Activated T-cell treated with anti-CD3 and anti-CD28 coated beads, Interleukin-2, amount 50 U/mL, for 72 hours (primary cell): ENCODE measurements at places on chromosomes 3 and 15. TPM values are rescaled to one million over a fixed set of nuclear protein-coding genes. Genes with fewer than 3 reads are reported as not detected.
A peak's percentile ranks its signal among the peaks of the same experiment; 100 is the strongest.

DNA sequence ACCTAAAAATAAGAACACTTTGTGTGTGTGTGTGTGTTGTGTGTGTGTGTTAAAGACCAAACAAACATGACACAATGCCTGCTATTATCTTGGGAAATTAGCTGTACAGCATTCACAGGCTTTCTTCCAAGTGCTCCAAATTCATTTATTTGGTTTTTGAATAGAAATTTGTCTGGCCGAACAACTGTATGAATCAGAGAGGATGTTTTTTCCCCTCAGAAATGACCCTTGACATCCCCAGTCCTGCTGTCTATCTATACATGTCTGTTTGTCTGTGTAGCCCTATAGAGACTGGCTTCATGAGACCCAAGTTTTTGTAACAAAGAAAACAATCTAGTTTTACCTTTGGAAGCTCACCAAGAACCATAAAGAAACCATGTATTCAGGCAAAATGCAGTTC, 549.8 kb downstream of the NSUN3 start:
- H3K27me3 ChIP-seq: no peaks in the 10 kb centered on the region
- H3K27ac ChIP-seq: no peak overlapping the region
- no peaks in the 10 kb centered on the region for H3K4me1 ChIP-seq

DNA sequence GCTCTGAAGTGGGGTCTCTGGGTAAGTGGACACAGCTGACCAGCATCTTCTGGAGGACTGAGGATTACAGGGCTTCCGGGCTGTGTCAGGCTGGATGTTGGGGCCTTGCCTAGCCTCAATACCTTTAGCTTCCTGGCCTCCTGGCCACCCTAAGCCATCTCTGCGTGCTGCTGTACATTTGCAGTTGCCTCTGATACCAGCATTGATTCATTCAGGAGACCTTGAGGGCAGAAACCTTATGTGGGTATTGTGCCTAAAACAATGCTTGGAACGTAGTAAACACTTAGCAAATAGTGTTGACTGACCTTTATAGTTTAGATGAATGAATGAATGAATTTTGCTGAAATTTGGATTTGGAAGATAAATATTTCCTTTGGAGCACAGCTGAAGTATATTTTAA, 97.0 kb downstream of the FLNB start:
- no peak overlapping the region for H3K27ac ChIP-seq
- H3K4me3 ChIP-seq: no peak overlapping the region

- DNase-seq: no peak
- no peaks in the 10 kb centered on the region for H3K36me3 ChIP-seq
- H3K27ac ChIP-seq: peak overlapping the region; percentile 67
- no peak overlapping the region for H3K4me3 ChIP-seq
- H3K27me3 ChIP-seq: no peaks in the 10 kb centered on the region
- H3K4me1 ChIP-seq: peaks cover 74% of the 10 kb centered on the region
Observed at GRCh38 chr3:44995142-44995770, 19.2 kb downstream of the EXOSC7 start.

ADGRG7 gene
- not detected for total RNA-seq

TRIM42 gene
- not detected for total RNA-seq

ADAM10 gene
- total RNA-seq: 96.5 TPM

DNA sequence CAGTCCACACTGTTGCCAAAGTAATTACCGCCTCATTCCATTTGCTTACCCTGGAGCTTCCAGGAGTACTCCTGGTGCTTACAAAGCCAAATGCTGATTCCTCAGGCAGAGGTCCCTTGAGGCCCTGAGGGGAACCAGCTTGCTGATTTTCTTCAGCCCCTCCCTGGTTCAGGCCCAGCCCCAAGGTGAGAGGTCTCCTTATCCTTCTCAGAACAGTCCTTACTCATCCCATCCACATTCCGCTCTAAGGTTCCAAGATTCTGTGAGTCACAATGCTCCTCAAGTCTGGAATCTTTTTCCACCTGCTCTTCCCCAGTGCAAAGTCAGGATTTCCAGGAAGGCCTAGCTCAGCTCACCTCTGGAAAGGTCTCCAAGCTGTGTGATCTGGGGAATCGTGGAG, 1.8 kb upstream of the ATP10A start:
- peaks cover 6% of the 10 kb centered on the region for H3K36me3 ChIP-seq
- peaks cover 33% of the 10 kb centered on the region for H3K4me1 ChIP-seq
- H3K27ac ChIP-seq: no peak overlapping the region

DNA sequence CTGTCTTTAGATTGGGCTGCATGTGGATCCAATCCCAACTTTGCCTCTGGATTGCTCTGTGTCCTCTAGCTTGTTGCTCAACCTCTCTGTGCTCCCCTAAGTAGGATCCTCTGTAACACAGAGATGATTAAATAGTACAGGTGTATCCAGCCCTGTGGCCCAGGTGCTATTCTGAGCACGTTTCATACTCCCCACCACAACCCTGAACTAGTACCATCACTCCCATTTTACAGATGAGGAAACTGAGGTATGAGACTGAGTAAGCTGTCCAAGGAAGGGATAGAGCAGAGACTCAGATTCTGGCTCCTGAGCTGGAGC, 7.2 kb downstream of the ISG20 start:
- H3K4me1 ChIP-seq: peaks cover 77% of the 10 kb centered on the region
- no peak overlapping the region for H3K27ac ChIP-seq
- H3K36me3 ChIP-seq: peaks cover 8% of the 10 kb centered on the region
- DNase-seq: no peak
- no peak overlapping the region for H3K4me3 ChIP-seq

GRCh38 chr3:153311541-153311940, 149.5 kb downstream of the RAP2B start:
- no peaks in the 10 kb centered on the region for H3K36me3 ChIP-seq
- peaks cover 10% of the 10 kb centered on the region for H3K4me1 ChIP-seq
- no peak for DNase-seq

GRCh38 chr3:122245513-122246174, 62.2 kb downstream of the CASR start:
- DNase-seq: no peak
- peaks cover 26% of the 10 kb centered on the region for H3K27me3 ChIP-seq
- peaks cover 19% of the 10 kb centered on the region for H3K4me1 ChIP-seq
- no peaks in the 10 kb centered on the region for H3K36me3 ChIP-seq
- H3K27ac ChIP-seq: peak overlapping the region; percentile 87
- H3K4me3 ChIP-seq: peak overlapping the region; percentile 88

- H3K4me3 ChIP-seq: peak overlapping the region; percentile 10
- H3K27ac ChIP-seq: no peak overlapping the region
- H3K27me3 ChIP-seq: no peaks in the 10 kb centered on the region
- peaks cover 47% of the 10 kb centered on the region for H3K4me1 ChIP-seq
Observed at GRCh38 chr3:133474817-133475216, 75.0 kb downstream of the BFSP2 start.

DNA sequence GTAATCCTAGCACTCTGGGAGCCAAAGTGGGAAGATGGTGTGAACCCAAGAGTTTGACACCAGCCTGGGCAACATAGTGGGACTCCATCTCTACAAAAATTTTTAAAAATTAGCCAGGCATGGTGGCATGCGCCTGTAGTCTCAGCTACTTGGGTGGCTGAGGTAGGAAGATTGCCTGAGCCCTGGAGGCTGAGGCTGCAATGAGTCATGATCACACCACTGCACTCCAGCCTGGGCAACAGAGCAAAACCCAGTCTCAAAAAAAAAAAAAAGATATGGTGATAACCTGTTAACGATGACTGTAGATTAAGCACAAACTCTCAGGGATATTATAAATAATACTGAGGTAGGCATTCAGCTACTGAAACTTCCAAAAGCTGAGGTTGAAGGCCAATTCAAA, 107.5 kb downstream of the SLC49A4 start:
- peaks cover 2% of the 10 kb centered on the region for H3K36me3 ChIP-seq
- H3K27me3 ChIP-seq: peaks cover 20% of the 10 kb centered on the region
- no peak for DNase-seq

KIF15 gene
- total RNA-seq: 32.4 TPM

DNA sequence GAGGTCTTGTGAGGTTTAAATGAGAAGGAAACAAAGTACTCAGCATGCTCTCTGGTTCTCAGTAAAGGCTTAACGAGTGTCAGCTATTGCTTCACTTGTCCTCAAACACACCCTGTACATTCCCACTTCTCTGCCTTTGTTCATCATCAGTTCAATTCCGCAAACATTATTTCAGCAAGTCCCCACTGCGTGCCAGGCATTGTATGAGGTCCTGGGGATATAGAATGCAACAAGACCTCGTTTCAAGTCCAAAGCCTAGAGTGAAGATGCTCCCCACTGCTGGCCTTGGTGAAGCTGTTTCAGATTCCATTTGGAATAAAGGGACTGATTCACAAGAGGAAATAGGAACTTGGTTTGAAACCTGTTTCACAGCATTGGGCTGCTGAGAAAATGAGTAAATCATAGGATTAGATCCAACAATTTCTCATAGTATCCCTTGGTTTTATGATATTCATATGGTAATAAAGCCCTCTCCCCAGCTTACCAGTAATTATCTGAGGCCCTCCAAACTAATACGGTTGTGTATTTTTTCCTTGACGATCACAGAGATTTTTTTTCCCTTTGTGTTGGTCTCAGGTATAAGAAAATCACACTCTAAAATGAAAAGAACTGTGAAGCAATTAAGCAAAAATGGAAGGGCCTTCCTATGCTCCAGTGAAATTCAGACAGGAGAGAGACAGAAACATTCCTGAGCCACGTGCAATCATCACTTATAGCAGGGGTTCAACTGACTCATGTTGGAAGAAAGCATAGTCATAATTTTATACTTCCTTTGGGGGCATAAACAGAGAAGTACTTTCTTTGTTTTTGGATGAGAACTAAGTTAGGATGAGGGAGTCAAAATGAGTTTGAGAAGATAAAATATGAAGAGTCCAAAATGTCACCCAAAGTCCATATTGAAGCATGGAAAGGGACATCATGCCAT, 258.6 kb downstream of the RORA start:
- no peak overlapping the region for H3K4me3 ChIP-seq
- no peak for DNase-seq
- peaks cover 7% of the 10 kb centered on the region for H3K27me3 ChIP-seq
- no peak overlapping the region for H3K27ac ChIP-seq

GRCh38 chr3:168123201-168124176, 27.8 kb upstream of the GOLIM4 start:
- no peak overlapping the region for H3K4me3 ChIP-seq
- H3K27ac ChIP-seq: no peak overlapping the region
- no peak for DNase-seq
- no peaks in the 10 kb centered on the region for H3K4me1 ChIP-seq

ISG20 gene
- total RNA-seq: 215 TPM

IMPG2 gene
- 0.86 TPM for total RNA-seq

DNA sequence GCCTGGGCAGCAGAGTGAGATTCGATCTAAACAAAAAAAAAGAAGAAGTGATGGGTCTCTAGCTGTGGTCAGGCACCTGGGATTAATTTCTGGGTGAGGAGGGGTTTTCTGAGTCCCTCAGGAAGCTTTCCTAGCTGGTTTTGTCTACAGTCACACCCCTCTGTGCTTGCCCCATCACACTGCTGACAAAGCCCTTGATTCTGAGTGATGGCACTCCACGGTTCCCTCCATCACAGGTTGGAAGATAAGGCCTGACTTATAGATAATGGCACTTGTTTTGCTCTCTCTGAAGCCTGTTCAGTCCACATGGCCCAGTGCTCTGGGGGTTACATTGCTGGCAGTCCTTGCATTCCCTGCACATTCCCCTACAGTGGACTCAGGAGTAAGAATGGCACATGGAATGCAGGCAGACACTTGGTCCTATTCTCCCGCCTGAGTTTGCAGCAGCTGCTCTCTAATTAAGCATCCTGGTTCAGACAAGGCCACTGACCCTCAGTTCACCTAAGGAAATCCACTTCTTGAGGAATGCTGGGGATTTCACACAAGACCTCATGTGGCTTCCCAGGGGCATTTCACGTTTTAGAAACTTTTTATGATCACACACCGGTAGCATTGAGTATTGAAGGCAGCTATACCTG, 81.0 kb upstream of the NMNAT3 start:
- DNase-seq: no peak
- H3K36me3 ChIP-seq: no peaks in the 10 kb centered on the region
- no peaks in the 10 kb centered on the region for H3K4me1 ChIP-seq
- no peaks in the 10 kb centered on the region for H3K27me3 ChIP-seq
- H3K4me3 ChIP-seq: no peak overlapping the region

DNA sequence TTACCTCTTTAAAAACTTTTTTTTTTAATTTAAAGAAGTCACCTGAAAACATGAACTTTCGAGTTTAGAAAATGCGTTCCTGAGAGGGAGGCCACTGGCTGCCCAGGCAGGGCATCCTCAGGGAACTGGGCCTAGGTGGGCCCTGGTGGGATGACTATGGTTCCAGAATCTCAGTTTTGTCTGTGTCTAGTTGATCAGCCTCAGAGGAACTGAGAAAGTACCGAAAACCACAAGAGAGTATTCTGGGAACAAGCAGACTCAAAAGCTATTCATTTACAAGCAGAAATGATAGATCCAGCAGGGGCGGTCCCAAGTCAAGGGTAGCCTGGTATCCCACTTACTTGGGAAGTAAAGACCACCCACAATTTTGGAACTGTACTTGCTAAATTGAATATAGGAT, 10.5 kb downstream of the WWTR1 start:
- no peak overlapping the region for H3K4me3 ChIP-seq
- H3K27ac ChIP-seq: no peak overlapping the region
- no peaks in the 10 kb centered on the region for H3K4me1 ChIP-seq
- no peak for DNase-seq

LXN gene
- total RNA-seq: 5.7 TPM

GRCh38 chr3:101954936-101955335, 105.6 kb downstream of the NFKBIZ start:
- no peak overlapping the region for H3K4me3 ChIP-seq
- no peak for DNase-seq
- no peaks in the 10 kb centered on the region for H3K27me3 ChIP-seq
- no peaks in the 10 kb centered on the region for H3K36me3 ChIP-seq
